ENCODE measurements at places on chromosomes 16 and 17. TPM values are rescaled to one million over a fixed set of nuclear protein-coding genes. Genes with fewer than 3 reads are reported as not detected.

The MBTPS1 gene
- total RNA-seq = 37.5 TPM

The TLCD3B gene
- 0.51 TPM for total RNA-seq

The TNP2 gene
- total RNA-seq = not detected

DNA sequence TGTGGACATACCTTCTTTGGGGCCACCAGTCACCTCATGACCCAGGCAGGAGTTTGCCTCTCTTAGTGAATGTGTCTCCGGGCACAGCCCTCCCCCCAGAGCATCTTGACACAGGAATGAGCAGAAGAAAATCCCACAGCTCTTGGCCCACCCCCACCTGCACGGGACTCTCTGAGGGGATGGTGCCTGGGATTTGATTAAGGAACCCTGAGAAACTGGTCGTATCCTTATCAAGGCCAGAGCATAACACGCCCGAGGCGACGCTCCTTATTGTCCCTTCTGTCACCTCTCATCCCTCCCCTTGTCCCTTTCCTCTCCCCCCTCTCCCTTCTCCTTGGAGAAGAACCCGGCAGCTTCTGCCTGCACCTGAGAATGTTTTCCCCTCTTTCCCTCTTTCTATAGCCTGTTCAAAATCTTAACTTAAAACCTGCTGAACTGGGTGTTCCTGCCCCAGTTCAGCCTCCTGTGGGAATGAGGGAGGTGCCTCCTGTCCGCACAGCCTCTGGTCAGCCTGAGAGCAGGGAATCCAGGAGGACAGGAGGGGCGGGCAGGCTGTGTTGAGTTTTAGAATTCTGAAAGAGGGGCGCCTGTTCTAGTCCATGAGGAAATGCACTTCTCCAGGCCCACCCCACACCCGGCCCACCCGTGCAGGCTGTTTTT lies 140.7 kb upstream of the PLCG2 start:
- H3K36me3 ChIP-seq = peaks cover 2% of the 10 kb centered on the region
- no peak for DNase-seq
- H3K27me3 ChIP-seq = no peaks in the 10 kb centered on the region
- no peaks in the 10 kb centered on the region for H3K4me1 ChIP-seq

GRCh38 chr16:53457670-53458069 lies 23.4 kb downstream of the RBL2 start:
- H3K4me3 ChIP-seq = no peak overlapping the region
- DNase-seq = peak; percentile 92
- H3K27ac ChIP-seq = peak overlapping the region; percentile 61
- peaks cover 28% of the 10 kb centered on the region for H3K4me1 ChIP-seq

- no peaks in the 10 kb centered on the region for H3K4me1 ChIP-seq
- H3K4me3 ChIP-seq = no peak overlapping the region
- DNase-seq = no peak
- no peaks in the 10 kb centered on the region for H3K36me3 ChIP-seq
- H3K27ac ChIP-seq = no peak overlapping the region
Measured at GRCh38 chr16:57637424-57637823, 9.0 kb downstream of the ADGRG1 start.

DNA sequence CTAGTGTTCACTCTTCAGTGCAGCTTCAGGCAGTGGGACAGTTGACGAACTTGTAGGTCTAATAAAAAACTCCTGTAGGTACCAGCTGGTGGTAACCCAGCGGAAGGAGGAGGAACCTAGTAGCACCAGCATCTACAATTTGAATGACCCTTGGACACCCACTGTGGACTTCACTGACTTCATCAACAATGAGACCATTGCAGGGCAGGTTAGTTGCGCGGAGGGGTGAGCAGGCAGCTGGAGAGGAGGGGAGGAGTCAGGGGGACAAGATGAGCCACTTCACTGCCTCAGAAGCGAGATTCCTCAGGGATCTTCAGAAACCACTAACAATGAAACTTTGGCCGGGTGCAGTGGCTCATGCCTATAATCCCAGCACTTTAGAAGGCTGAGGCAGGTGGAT lies 22.3 kb downstream of the AOC3 start:
- H3K27ac ChIP-seq = no peak overlapping the region
- H3K27me3 ChIP-seq = no peaks in the 10 kb centered on the region
- DNase-seq = no peak
- H3K36me3 ChIP-seq = no peaks in the 10 kb centered on the region
- no peak overlapping the region for H3K4me3 ChIP-seq

GRCh38 chr17:1108765-1109605 lies 70.8 kb downstream of the ABR start:
- H3K27ac ChIP-seq = peak overlapping the region; percentile 58
- H3K4me3 ChIP-seq = peak overlapping the region; percentile 95
- H3K4me1 ChIP-seq = peaks cover 25% of the 10 kb centered on the region
- H3K27me3 ChIP-seq = no peaks in the 10 kb centered on the region
- H3K36me3 ChIP-seq = no peaks in the 10 kb centered on the region
- DNase-seq = no peak
